GM12864 (cell line): ENCODE measurements at places on chromosomes 7 and 10.

DNA sequence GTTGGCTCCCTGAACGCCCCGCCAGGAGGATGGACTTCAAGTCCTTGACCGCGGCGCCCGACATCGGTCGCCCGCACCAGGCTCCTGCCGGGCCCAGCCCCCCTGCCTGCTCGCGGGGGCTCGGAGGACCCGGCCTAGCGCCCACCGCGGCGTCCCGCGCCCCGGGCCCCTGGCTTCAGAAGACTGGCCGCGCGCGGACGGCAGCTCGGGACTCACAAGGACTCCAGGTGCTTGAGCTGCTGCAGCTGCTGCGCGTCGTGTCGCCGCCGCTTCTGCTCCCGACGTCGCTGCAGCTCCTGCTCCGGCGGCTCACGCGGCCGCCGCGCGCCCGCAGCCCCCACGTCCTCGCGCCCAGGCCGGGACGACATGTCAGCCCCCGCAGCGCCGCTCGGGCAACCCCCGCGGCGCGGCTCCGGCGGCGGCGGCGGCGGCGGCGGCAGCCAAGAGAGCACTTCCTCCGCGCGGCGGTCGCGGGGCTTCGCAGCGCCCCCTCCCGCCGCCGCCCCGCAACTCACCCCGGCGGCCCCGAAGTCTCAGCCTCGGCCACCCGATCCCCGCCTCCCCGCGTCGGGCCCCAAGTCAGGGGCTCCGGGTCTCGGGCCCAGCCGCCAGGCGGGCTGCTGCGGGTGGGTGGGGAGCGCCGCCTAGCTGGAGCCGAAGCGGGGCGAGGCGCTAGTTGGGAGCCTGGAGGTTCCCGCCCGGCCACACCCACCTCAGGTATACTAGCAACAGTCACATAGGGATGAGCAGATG, at the start of gene RP9:
Gene RP9, minus strand, starts transcription at position 400 of the 753 bp plus-strand sequence. Its CDS starts 32 bp downstream, at position 368.
- DNase-seq, result no peak

DNA sequence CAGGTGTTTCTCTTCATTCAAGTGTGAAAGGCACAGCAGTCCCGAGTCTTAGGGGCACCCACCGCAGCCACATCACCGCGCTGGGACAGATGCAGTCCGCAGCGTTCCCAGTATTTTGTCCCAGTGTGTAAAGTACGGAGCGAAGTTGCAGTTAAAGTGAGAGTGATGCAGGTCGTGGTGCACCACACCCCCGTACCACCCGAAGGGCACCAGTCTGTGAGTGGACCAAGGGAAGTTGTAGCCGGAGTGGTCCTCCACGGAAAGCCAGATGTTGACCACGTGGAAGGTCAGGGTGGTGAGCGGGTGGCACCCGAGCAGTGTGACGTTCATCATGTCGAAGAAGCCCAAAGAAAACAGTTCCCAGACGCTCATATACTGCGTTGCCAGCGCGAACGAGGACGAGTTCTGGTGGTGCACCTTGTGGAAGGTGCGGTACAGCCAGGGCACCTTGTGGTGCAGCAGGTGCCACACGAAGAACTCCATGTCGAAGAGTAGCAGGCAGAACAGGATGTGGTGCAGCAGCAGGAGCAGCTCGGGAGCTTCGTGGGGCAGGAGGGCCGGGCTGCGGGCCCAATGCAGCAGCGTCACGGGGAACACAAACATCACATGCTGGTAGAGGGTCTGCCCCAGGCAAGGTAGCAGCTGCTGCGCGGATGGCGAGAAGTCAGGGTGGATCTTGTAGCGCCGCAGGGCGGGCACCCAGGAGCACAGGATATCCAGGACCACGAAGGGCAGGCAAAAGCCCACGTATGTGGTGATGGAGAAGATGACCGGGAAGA, 526 bp downstream of the CH25H start:
- DNase-seq, result no peak

DNA sequence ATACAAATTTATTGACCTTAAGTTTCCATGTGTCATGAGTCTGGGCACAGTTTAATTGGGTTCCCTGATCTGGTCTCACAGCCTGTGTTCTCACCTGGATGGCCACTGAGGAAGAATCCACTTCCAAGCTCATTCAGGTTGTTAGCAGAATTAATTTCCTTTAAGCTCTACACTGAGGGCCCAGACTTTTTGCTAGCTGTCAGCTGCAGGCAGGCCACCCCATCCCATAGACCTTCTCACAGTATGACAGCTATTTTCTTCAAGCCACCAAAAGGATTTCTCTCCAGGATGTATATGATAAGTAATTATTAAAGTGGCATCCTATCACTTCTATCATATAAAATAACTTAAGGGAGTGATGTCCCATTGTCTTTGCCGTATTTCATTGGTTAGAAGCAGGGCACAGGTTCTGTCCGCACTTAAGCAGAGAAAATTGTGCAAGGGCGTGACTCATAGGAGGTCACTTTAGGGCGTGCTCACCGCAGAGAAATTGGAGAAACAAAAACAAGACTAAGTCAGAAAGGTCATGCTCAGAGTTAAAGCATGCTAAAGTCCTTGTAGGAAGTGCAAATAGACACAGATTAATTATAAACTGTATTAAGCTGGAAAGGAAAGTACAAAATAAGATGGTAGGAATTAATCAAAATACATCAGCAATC, 109.9 kb downstream of the AHR start:
- DNase-seq, result no peak

DNA sequence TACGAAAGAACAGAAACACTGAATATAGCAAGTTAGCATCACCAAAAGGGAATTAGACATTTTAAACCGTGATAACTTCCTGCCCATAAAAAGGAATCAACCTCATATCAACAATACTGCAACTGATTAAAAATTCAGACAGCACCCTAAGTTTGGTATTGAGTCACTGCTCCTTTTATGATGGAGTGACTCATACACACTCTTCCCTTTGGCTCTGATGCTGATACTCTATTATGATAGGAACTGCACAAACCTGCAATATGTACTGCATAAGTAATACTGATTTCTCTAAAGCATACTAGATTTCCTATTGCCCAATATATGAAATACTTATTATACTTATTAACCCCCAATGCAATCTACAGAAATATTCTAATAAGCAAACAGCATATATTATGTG, 118.7 kb downstream of the PARD3 start:
- no peak for DNase-seq

DNA sequence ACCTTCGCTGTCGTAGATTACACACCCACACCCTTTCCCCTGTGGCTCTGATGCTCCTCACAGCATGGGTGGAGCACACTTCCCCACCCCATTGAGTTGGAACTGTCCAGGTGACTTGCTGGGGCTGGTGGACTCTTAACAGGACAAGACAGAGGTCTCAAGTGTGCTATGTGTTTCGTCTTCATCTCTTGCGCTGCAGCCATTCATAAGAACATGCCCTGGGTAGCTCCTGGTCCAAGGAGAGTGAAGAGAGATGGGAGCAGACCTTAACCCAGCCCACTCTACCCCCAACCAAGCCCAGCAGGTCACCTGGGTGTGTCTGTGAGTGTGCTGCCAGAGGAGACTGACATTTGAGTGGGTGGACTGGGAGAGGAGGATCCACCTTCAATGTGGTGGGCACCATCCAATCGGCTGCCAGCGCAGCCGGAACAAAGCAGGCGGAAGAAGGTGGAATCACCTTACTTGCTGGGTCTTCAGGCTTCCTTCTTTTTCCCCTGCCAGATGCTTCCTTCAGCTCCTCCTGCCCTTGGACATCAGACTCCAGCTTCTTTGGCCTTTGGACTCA, 112.4 kb downstream of the HTR5A start:
- DNase-seq, result no peak

GRCh38 chr10:77004917-77005564, 632.6 kb downstream of the KCNMA1 start:
- no peak for DNase-seq

DNA sequence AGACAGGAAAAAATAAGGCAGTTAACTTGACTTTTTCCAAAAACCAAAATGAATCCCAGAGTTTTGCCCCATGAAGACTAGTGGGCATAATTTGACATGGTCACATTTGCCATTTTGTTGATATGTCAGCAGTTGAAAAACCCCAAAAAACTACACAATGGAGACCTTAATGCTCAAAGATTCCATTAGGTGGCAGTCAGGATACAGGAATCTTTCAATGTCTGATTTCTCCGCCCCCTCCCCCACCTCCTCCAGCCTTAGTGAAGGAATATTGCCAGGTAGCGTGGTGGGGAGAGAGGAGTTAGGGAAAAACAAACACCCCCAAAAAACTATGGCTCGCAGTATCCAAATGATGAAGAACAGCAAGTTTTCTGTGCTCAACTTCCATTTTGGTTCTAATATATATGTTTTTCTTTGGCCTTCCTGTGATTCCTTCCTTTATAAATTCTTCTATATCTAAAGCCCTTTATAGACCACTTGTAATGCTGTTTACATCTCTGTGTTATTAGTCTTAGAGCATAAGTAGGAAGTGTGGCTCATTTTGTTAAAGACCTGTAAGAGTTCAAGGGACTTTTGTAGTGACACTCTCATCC, 6.7 kb upstream of the SMNDC1 start:
- DNase-seq, result no peak

DNA sequence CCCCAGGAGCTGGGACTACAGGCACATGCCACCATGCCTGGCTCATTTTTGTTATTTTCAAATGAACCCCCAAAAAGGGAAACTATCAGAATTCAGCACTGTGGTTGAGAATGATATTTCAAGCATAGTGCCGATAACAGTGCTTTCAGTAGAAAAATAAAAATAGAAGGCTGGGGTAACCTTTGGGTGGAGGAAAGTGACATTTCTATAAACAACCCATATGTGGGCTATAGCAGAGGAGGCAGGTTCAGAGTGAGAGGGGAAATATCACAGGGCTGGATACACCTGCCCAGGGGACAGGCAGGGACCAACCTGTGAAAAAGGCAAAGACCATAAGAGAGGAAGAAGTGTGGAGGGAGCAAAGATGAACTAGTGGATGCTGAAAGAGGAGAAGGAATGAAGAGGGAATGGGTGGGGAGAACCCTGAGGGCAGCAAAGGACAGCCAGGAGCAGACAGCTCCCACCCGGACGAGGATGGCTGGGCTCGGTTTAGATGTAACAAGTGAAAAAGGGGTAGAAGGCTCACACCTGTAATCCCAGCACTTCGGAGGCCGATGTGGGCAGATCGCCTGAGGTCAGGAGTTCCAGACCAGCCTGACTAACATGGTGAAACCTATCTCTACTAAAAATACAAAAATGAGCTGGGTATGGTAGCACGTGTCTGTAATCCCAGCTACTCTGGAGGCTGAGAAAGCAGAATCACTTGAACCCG, 56.5 kb downstream of the MAP3K8 start:
- DNase-seq, result no peak

GRCh38 chr7:150992833-150993302, 2.1 kb downstream of the NOS3 start:
- no peak for DNase-seq

- no peak for DNase-seq
These were observed 45.1 kb upstream of the MET start for GRCh38 chr7:116626886-116627285.

DNA sequence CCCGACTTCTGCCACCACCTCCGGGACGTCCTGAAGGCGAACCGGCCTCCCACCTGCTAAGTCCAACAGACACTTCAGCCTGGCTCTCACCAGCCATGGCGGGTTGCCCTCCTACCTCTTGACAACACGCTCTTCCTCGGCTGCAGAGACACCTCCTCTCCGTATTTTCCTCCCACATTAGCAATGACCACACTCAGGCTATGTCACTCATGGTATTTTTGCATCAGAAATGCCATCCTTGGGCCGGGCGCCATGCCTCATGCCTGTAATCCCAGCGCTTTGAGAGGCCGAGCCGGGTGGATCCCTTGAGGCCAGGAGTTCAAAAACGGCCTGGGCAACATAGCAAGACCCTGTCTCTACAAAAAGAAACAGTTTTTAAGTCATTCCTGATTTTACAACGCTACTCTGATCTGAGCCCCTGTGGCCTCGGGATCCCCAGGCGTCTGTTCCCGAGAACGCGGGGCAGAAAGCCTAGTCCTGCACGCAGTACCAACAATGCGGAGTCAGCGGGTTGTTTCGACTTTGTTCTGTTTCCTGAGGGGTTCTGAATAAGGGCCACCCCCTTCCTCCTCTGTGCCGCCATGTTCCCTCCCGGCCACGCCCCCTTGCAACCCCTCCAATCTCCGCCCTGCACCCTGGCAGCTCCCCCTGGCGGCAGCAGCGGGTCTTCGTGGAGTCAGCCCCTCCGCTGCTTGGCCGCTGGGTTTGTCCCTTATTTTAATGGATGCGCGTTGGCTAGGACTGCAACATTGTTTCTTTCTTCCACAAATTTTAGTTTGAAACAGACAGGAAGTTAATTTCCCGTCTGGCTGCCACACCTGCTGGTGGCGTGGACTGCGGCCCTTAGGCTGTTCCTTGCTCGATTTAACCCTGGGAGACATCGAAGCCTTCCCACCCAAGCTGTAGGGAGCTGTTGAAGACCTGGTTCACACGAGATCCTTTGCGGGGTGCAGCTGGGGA, 9.7 kb upstream of the ZFAND2A start:
- DNase-seq, result no peak
